ENCODE measurements at places on chromosomes 13 and 19.
A peak's percentile ranks its signal among the peaks of the same experiment; 100 is the strongest.

DNA sequence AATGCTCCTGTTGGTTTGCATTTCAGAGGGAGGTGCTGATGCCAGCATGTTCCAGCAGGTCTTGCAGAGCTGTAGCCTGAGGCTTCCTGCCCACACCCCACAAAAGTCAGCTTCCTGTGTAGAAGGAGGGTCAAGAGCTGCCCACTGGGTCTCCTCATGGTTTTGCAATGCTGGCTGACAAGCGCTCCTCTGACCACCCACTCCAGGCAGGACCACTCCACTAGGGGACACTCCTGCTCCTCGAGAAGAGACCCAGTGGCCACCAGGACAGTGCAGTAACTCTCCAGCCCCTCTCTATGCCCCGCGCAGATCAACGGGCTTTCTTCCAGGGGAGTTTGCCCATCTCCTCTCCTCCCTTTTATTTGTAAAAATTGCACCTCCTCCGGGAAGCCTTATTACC lies 72.9 kb upstream of the UQCRFS1 start:
- DNase-seq, result no peak

GRCh38 chr13:71261256-71261655 lies 605.7 kb downstream of the DACH1 start:
- no peak for DNase-seq

DNA sequence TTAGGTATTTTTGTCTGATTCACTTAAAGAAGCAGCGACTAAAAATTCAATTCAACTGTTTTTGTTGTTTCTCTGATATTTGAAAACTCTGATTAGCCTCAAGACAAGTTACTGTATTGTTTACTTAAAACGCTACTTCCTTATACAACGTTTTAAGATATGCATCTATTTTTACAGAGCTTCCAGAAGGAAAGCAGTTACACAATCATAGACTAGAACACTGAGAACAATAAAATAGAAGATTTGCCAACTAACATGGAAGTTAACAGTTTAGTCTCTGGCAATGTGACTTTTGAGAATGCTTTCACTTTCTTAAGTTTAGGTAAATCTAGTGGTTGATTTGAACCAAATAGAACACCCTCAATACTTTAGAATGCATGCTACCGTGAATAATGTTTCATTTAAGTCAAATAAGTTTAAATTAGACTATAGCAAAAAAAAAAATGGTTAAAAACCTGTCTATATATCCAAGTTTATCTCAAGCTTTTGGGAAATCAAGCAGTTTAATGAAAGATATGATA lies 614.8 kb downstream of the DACH1 start:
- DNase-seq, result no peak

- DNase-seq, result no peak
These were observed 1.7 kb downstream of the B9D2 start for GRCh38 chr19:41362143-41362847.

GRCh38 chr19:54551293-54551692 lies 22.3 kb upstream of the LILRA2 start:
- peak; percentile 72 for DNase-seq

GRCh38 chr13:79237981-79238380 lies 168.1 kb downstream of the RBM26 start:
- no peak for DNase-seq

DNA sequence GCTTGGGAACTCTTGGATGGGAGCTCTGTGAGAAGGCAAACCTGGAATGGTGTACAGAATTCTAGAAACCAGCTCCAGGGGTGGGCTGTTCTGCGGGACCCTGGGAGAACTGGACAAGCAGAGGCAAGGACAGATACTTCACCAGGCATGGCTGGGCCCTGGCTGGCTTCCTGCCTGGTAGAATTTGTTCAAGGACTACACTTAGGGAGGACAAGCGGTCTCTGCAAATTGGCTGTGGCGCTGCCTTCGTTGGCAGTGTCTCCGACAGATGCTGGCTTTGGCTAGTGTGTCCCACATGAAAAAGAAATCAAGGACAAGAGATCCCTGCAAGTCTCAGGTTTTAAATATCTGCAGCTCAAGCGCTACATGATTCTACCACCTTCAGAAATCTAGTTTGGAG lies 12.4 kb downstream of the CEBPG start:
- no peak for DNase-seq

DNA sequence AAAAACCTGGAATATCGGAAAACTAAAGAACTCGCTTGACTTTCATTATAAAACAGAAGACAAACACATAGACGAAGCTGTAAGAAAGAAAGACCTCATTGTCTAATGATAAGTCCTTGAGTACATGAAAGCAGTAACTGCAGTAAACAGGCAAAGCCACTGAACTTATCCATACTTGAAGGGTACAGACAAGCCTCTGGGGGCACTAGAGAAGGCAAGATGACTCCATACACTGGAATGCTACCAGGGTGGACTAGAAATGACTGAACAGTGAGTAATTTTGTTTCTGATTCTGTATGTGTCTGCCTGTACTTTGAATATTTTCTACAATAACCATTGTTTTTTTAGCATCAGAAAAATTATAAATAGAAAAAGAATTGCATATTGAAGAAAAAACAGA lies 507.9 kb downstream of the UQCRFS1 start:
- DNase-seq, result no peak

DNA sequence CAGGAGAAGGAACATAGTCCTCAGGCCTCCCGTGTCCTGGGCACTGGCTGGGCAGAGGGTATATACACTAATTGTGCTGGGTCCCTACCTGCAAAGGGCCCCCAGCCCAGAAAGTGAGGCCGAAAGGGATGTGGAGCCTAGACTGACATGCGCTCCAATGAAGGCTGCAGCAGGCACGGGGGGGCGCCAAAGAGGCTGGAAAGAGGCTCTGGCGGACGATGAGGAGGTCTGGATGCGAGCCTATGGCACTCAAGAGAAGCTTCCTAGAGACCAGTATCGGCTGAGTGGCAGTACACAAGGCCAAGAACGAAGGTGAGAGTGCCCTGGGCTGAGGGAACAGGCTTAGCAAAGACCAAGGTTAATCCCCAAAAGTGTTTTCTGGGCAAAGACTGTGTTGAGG lies 16.6 kb downstream of the VRK3 start:
- DNase-seq, result no peak

DNA sequence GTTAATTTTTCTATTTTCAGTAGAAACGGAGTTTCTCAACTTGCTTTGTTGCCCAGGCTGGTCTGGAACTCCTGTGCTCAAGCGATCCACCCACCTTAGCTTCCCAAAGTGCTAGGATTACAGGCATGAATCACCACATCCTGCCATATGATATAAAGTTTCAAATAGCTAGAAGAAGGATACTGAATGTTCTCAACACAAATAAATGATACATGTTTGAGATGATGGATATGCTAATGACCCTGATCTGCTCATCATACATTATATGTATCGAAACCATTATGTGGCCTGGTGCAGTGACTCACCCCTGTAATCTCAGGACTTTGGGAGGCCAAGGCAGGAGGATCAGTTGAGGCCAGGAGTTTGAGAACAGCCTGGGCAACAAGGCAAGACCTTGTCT lies 11.5 kb downstream of the CIB3 start:
- DNase-seq, result no peak

GRCh38 chr19:13051557-13052165 lies 51.0 kb downstream of the LYL1 start:
- no peak for DNase-seq

DNA sequence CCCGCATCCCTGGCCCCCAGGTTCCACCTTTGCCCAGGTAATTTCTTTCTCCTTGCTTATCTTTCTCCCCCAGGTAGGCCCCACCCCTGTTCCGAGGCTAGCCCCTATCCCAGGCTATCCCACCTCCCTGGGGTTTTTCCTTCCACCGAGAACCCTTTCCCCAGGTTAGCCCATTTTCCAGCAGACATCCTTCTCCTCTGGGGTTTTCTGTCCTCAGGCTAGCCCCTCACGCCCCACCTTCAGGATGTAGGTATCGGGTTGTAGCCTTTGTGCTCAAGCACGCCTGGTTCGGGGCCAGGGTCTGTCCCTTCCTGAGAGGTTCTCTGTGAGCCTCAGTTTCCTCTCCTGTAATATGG lies 837 bp downstream of the FSD1 start:
- DNase-seq, result no peak

- no peak for DNase-seq
These were observed 1925.2 kb downstream of the OLFM4 start for GRCh38 chr13:54953786-54954185.

GRCh38 chr13:40351537-40352379 lies 314.7 kb downstream of the FOXO1 start:
- DNase-seq, result no peak

DNA sequence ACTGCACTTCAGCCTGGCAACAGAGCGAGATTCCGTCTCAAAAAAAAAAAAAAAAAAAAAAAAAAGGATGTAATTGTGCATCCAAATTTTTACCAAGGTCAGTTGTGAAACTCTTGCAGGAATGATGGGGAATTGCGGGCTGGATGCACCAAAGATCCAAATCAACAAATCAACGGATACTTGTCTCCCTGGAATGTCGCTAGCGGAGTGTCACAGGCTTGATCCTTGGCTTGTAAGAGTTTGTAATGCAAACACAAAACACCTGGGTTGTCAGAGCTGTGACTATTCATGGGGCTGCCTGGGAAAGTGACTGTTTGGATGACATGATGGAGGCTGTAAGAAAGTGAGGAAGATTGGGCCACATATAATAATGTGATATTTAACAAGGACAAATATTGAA lies 4.2 kb downstream of the KANK3 start:
- DNase-seq, result no peak

DNA sequence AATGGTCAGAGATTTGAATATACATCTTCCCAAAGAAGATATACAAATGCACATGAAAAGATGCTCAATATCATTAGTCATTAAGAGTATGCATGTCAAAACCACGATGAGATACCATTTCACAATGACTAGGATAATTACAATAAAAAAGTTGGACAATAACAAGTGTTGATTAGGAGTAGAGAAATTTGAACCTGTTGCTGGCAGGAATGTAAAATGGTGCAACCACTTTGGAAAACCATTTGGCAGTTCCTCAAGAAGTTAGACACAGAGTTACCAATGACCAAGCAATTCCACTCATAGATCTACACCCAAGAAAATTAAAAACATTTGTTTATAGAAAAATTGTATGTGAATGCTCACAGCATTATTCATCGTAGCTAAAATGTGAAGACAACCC lies 33.2 kb upstream of the STARD13 start:
- DNase-seq, result no peak

DNA sequence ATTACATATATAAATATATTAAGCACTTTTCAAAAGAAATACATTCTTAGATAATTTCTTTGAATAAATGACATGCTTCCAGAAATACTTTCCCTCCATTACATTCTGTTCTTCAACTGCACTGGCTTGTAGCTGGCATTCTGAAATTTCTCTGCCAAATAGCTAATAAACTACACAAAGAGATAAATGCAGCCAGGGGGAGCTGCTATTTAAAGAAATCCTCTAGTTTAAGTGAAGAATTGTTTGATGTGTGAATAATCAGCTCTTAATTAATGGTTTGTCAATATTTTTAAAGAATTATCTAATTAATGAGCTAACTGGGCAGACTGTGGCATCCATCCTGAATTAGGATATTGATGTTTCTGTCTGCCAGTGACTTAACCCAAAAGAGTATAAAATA lies 30.7 kb downstream of the SLC7A1 start:
- DNase-seq, result no peak

DNA sequence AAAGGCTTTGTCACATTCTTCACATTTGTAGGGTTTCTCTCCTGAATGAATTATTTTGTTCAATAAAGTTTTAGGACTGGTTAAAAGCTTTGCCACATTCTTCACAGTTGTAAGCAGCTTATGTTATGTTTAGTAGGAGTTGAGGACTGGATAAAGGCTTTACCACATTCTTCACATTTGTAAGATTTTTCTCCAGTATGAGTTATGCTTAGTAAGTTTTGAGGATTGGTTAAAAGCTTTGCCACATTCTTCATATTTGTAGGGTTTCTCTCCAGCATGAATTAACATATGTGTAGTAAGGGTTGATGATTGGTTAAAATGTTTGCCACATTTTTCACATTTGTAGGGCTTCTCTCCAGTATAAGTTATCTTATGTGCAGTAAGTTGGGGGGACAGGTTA lies 79.9 kb downstream of the ZNF431 start:
- no peak for DNase-seq

DNA sequence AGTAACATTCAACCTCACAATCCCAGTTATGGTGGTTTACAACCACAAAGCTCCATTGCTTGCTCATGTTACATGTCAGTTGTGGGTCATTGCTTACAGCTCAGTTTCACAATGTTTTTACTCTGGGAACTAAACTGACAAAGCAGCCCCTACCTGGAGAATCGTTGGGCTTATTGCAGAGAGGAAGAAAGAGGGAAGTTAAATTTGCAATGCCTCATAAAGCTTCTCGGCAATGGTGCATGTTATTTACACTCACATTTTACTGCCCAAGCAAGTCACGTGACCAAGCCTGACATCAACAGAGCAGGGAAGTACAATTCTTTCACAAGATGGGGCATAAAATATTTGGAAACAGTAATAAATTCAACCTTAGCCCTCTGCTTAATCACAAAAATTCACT lies 441.6 kb downstream of the TDRD3 start:
- no peak for DNase-seq

DNA sequence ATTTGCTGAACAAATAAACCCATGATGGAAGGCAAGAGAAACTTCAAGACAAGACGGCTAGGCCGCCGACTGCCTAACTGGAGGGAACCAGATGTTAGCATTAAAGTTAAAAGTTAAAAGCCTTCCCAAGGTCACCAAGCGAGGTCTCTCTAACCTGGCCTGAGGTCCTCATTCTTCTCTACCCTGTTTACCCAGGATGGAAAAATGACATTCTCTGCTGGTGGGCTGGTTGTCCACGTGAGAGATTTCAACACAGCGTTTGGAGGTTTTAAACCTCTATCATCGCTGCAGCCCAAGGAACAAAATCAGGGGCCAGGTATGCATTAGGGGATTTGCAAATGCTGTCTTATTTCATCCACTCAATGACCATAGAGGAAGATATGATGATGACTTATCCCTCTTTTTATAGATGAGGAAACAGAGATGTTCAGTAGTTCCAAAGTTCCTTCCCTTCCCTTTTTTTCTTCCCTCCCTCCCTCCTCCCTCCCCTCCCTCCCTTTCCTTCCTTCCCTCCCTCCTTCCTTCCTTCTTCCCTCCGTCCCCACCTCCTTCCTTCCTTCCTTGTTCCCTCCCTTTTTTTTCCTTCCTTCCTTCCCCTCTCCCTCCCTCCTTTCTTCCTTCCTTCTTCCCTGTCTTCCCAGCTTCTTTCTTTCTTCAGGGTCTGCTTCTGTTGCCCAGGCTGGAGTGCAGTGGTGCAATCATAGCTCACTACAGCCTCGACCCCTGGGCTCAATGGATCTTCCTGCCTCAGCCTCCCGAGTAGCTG lies 79.7 kb downstream of the INSR start:
- no peak for DNase-seq

- no peak for DNase-seq
These were observed 792.4 kb upstream of the SLITRK5 start for GRCh38 chr13:86878781-86879180.

GRCh38 chr13:95865080-95865615 lies 188.1 kb downstream of the UGGT2 start:
- DNase-seq, result no peak

GRCh38 chr13:112712451-112713207 lies 22.8 kb downstream of the ATP11A start:
- no peak for DNase-seq

DNA sequence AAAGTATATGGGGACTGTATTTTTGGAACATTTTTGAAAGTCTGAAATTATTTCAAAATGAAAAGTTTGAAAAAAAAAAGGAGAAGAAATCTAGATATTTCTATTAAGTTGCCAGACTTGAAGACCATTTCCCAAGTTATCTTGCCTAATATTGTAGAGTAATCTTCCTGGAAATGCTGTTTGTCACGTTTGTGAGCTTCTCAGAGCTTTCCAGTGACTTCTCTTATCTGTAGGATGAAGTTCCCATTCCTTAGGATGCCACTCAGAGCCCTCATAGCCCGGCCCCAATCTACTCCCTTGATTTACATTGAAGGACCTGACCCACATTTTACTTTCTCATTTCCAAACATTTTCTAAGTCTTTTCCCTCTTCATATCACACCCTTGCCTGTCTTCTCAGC lies 23.6 kb downstream of the CEACAM8 start:
- DNase-seq, result no peak

Data from CD4-positive, alpha-beta T cell treated with Interleukin-17A for 1 hour (primary cell).